D721Med (cell line): ENCODE measurements at places on chromosomes 11 and 22.

GRCh38 chr11:10551845-10552352, 10.9 kb upstream of the RNF141 start:
- no peak for DNase-seq

GRCh38 chr22:27416511-27417420, 384.8 kb downstream of the MN1 start:
- DNase-seq: no peak

GRCh38 chr11:72348250-72348649, 86.1 kb downstream of the CLPB start:
- DNase-seq: no peak

- no peak for DNase-seq
Measured at GRCh38 chr22:32517488-32517887, 42.9 kb downstream of the FBXO7 start.

DNA sequence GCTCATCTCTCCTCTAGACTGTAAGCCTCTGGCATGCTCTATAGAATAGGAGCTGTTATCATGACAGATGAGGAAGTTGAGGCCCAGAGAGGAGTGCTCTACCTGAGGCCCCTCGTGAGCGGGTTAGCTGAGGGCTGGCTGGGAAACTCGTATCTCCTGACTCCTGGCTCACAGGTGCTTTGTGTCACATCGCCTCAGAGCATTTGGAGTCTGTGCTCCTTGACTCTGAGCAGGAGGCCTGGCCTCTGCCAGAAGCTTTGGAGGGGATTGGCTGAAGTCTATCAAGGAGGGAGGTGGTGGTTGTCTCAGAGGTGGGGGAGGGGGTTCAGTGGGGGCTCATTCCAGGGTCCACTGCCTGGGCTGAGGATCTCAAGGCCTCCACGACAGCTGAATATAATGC, 7.4 kb downstream of the KCNC1 start:
- DNase-seq: no peak

DNA sequence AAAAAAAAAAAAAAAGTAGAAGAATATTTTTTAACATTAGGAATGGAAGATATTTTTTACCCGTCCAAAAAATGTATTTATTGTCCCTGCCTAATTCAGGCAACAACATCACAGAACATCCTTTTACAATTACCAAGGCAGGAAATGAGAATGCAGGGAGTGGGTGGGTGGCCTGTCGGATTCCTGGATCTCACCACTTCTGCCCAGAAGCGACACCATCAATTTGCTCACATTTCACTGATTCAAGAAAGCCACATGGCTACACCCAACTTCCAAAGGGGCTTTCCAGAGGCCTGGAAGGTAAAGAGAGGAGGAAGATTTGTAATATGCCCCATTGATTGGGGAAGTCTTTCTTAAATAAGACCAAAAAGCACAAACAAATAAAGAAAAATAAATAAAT, 93.8 kb upstream of the CLPB start:
- DNase-seq: no peak

GRCh38 chr22:28019881-28020861, 101.1 kb upstream of the PITPNB start:
- DNase-seq: peak; percentile 44

DNA sequence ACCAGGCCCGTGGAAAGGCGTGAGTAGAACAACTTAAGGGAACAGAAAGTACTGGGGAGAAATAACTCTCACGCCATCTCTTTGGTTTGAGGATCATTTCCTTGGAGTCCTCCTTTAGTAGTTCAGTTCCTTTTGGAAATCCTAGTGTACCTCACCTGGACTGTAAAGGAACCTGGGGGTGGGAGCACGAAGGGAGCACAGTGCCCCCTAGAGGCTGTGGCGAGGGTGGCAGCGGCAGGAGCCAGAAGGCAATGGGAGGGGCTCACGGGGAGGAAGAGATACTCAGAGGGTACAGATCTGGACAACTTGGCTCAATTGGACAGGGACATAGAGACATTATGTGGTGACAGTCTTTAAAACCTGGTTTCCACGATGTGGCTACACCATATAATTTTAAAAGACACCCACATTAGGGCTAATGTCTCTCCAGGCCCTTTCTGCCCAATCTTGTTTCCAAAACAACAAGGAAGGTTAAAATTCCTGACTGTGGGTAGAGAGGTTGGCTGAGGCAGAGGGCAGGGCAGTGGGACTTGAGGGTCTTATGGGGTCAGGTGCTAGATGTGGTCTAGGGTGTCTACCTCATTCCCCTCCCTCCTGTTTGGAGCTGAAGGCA, 87.0 kb downstream of the CSNK2A3 start:
- peak; percentile 31 for DNase-seq

DNA sequence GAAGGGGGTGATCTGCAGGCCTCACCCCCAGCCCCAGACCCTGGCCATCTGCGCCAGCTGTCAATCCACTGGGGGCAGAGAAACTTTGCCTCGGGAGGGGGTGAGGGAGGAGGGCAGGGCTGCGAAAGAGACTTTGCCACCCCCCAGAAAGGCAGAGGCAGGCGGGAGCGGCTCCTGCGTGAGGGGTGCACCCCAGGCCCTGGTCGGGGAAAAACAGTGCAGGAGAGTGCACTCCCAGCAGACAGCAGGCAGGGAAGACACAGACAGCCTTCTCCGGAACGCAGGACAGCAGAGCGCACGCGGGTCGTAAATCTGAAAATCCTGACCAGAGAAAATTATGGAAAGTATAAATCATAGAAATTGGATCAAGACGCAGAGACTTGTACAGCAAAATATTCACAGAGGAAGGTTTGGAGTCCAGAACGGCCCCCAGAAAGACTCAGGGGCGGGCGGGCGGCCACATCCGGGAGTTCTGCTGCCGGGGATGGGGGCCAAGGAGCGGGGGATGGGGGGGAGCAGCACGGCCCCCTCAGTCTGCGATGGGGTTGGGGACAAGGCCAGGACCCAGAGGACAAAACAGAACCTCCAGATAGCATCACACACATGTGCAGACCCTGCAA, 8.0 kb upstream of the MRPL23 start:
- no peak for DNase-seq

DNA sequence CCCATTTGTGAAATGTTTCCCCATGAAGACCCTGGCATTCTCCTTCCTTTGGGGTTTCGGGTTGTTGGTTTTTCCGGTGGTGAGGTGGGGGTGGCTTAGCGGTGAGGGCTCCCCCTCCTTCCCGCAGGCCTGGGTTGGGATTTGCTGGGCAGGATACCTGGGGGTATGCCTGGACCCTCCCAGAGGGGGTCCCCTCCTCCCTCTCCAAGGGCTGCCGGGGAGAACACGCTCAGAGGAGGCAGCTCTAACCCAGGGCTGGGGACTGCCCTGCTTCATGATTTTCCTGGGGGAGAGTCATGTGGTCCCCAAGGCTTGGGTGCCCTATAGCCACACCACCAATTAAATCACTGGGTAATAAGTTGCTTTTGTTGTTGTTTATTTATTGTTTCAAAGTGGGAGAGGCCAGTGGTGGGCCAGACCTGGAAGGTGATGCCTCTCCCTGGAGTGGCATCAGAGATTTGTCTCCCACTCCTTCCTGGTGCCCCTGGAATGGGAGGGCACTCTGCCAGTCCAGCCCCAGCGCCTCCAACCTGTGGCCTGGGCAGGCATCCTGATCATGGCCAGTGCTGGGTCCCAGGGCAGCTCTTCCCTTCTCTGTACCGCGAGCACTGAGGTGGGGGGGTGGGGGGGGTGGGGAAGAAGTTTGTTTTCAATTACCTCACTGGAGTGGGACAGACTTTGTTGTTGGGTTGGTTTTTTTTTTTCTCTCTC, 1.3 kb upstream of the CLCF1 start:
- no peak for DNase-seq

GRCh38 chr11:104776501-104777170, 121.6 kb downstream of the CASP12 start:
- no peak for DNase-seq

GRCh38 chr22:39529487-39529851, 3.1 kb downstream of the RPS19BP1 start:
- DNase-seq: no peak

- no peak for DNase-seq
Measured at GRCh38 chr11:6402561-6402981, 12.3 kb downstream of the SMPD1 start.

DNA sequence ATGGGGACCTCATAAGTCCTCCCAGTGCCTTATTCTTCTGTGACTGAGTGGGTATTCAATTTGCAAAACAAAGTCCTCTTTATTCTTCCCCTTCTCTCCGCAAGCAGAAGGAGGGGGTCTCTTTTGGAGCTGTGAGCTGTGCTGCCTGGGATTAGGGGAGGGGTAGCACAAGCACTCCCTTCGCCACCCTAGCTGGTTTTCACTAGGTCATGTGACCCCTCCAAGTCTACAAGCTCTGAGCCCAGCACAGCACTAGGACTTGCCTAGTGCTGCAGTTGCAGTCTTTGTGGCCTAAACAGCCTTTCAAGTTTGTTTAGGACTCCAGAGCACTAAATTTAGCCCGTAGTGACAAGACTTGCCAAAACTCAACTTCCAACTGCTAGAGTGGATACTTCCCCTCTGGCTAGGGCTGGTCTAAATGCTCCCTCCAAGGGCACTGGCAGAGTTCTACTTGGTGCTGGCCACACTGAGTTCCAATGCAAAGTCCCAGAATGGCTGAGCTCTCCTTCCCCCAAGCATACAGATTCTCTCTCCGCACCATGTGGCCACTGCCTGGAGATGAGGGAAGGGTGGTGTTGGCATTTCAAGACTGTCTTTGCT, 25.4 kb downstream of the TAF1D start:
- no peak for DNase-seq

GRCh38 chr11:118201966-118202365, 22.8 kb downstream of the JAML start:
- no peak for DNase-seq

GRCh38 chr11:10317776-10318526, 13.1 kb downstream of the ADM start:
- DNase-seq: no peak

DNA sequence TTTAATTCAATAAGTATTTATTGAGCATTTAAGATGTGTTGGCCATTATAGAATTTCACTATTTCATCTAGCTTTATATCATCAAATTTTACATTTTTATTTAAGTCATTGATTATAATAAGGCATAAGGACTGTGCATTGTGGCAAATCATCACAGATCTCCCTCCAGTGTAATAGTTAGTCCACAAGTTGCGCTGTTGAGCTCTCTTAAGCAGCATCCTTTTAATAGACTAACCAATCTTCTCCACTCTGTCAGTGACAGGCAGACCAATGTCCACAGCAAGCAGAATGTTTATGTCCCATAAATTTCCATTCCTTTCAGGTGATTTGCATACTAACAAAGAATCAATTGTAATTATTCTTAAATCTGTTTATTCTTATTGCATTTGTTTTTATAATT, 595.3 kb upstream of the CCDC90B start:
- DNase-seq: no peak

- DNase-seq: no peak
Measured at GRCh38 chr22:27108425-27109114, 451.2 kb downstream of the MIAT start.

GRCh38 chr11:119207415-119207960, 1.3 kb downstream of the CBL start:
- DNase-seq: no peak

- DNase-seq: no peak
Measured at GRCh38 chr11:77871855-77872254, 50.9 kb downstream of the AAMDC start.

DNA sequence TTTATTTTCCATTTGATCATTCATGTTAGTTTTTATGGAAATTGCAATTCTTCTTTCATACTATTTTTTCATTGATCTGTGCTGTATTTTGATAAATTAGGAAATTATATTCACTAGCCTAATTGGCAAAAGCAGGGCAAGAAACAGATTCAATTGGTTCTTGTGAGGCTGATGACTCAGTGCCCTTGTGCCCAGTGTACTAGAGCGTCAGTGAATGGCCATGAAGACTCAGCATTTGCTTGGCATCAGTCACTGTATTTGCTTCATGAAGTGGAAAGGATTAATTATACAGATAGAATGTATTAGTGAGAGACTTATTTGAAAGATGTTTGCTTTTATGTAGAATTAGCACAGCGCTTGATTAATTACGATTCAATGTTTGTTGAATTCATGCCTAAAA, 31.8 kb downstream of the MRGPRX1 start:
- DNase-seq: no peak

DNA sequence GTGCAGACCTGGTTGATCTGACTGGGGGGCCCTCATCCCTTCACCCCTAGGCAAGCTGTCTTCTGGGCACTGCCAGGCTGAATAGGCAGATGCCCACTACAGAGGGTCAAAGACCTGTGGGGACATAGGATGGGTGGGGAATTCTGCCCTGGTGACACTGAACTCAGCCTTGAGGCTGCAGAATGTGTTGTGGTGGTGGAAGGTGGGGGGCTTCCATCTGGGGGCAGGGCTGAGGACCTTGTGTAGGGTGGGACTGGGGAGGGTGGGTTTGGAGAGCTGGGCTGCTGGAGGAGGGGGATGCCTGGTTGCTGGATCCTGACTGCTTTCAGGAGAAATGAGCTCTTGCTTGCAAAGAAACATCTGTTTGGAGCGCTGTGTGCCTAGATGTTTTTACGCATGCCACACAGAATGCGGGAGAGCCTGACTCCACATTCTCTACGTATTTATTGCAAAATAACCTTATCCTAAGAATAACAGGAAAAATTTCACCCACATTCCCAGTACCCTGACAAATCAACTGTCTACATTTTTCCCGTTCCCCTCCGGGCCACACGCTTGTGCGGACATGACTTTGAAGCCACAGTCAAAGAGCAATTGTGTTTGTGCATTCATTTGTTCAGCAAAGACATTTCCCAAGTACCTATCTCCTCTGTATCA, 18.3 kb downstream of the SMIM38 start:
- DNase-seq: no peak

DNA sequence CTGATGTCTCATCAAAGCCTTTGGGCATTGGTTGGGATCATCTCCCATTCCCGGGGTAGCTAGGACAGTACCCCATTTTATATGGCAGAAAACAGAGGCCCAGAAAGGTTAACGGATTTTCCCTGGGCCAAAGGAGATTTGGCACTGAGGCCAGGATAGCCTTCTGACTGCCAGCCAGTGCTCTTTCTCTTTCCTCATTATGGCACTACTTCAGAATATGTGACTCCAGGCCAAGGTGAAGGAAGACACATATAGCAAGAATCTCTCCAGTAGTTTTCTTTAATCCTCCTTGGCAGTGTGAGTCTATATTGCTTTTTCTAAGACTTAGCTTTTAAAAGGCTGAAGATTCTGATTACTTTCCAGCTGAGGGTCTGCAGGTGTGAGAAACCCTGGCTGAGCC, 94.8 kb upstream of the AMOTL1 start:
- no peak for DNase-seq

DNA sequence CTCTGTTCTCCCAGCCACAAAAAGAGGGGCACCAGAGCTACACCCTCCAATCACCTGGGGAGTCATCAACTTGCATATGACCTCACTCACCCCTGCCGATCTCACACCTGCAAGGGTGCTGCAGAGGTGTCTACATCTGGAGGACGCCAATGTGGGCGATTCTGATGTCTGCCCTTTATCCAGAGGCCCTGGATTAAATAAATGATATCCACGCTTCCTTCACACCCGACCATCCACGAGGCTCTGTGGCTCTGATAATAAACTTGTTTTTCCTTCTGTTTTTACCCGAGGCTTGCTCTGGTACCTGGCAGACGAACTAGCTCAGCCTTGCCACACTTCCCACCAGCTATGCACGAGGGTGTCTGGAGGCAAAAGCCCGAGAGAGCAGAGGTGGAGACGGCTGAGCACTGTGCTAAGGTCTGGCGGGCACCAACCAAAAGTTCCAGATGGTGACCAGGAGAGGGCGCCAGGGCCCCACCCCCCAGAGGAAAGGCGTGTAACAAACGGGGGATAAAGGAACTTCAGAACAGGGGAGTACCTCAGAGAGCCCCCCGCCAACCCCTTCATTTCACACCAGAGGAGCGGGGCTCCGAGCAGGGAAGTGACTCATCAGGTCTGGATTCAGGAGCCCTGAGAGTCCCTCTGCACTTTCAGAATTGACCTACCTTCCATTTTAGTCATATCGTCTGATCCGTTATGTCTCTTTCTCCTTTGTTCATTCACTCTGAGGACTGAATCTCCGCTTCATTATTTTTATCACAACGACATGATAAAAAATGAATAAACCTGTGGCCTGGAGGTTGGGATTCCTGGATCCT, 13.5 kb downstream of the SCN3B start:
- DNase-seq: peak; percentile 54
